Tibial nerve (tissue), 4 donors: ENCODE measurements at places on chromosomes 13 and 19. TPM values are rescaled to one million over a fixed set of nuclear protein-coding genes. Genes with fewer than 3 reads are reported as not detected.
A peak's percentile ranks its signal among the peaks of the same experiment; 100 is the strongest.

- no peak overlapping the region for H3K4me3 ChIP-seq
- H3K27me3 ChIP-seq, result peaks cover 32% of the 10 kb centered on the region
- no peak overlapping the region for H3K27ac ChIP-seq
- H3K36me3 ChIP-seq, result no peaks in the 10 kb centered on the region
- peaks cover 8% of the 10 kb centered on the region for H3K4me1 ChIP-seq
- no peak for DNase-seq
These were observed 56.2 kb downstream of the COLGALT1 start for GRCh38 chr19:17611462-17612244.

- no peak for DNase-seq
- H3K4me1 ChIP-seq, result no peaks in the 10 kb centered on the region
- H3K4me3 ChIP-seq, result no peak overlapping the region
- no peak overlapping the region for H3K27ac ChIP-seq
These were observed 17.7 kb downstream of the ZNF829 start for GRCh38 chr19:36898422-36898821.

DNA sequence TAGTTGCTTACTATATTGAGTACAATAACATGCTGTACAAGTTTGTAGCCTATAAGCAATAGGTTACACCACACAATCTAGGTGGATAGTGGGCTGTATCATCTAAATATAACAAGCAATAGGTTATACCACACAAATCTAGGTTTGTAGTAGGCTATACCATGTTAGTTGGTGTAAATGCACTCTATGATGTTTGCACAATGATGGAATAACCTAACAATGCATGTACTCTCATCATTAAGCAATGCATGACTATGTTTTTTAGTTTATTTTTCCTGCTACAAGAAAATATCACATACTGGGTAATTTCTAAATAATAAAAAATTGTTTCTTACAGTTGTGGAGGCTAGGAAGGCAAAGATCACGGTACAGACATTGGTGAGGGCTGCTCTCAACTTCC is 262.5 kb downstream of the SLITRK6 start:
- no peak overlapping the region for H3K4me3 ChIP-seq
- DNase-seq, result no peak
- H3K4me1 ChIP-seq, result no peaks in the 10 kb centered on the region

- H3K27ac ChIP-seq, result no peak overlapping the region
- H3K4me1 ChIP-seq, result no peaks in the 10 kb centered on the region
- no peaks in the 10 kb centered on the region for H3K36me3 ChIP-seq
These were observed 69.8 kb upstream of the SCEL start for GRCh38 chr13:77465603-77466195.

GRCh38 chr19:4229179-4229931 is at the start of gene EBI3:
EBI3 (plus strand) TSS chr19:4229523; CDS start chr19:4229551, 28 bp downstream.
- H3K4me1 ChIP-seq, result no peaks in the 10 kb centered on the region
- no peaks in the 10 kb centered on the region for H3K36me3 ChIP-seq
- H3K4me3 ChIP-seq, result no peak within 1 kb of the TSS
- H3K27me3 ChIP-seq, result peaks cover 57% of the 10 kb centered on the region
- DNase-seq, result peak; percentile 7

- H3K27ac ChIP-seq, result no peak overlapping the region
- H3K36me3 ChIP-seq, result no peaks in the 10 kb centered on the region
- no peak for DNase-seq
- no peak overlapping the region for H3K4me3 ChIP-seq
- H3K4me1 ChIP-seq, result no peaks in the 10 kb centered on the region
These were observed 961.2 kb downstream of the PCDH17 start for GRCh38 chr13:58592786-58593185.

- H3K27ac ChIP-seq, result peak overlapping the region; percentile 86
- peak; percentile 63 for DNase-seq
- H3K4me3 ChIP-seq, result peak overlapping the region; percentile 25
- H3K36me3 ChIP-seq, result no peaks in the 10 kb centered on the region
- no peaks in the 10 kb centered on the region for H3K4me1 ChIP-seq
These were observed 6.0 kb downstream of the SYCE2 start for GRCh38 chr19:12913011-12913561.

DNA sequence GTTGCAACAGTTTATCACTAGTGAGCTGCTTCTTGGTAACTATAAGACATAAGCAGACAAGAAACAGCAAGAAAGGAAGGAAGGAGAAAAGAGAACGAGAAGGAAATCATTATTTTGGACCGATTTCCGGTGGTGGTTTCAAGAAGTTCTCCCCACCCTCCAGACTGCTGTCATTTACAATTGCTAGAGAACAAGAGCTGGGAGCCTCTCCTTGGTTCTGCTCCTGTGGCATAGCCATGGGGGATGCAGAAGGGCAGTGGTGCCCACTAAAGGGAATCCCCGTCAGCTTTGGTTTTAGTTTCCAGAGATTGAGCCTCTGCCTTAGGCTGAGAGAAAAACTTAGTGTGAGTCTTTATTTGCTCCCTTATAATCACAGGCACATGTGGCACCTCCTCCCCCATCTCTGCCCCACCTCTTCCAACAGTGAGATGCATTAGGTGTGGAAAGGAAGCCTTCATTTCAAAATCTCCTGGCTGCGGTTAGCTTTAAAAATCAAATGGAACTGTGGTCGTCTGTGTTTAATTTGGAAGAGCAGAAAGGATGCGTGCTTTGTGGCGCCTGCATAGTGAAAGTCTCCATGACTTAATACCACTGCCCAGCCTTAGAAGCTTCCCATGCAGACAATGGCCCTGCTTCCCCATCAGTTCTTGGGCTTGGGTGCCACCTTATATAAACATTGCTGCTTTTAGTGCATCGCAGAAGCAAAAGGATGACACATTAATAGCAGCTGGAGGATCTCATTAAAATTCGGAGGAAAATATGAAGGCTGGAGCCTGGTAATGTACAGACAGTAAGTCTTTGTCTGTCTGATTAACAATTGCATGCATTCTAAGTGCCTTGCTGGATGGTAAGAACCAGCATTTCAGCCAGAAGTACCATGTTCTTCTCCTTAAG is 25.0 kb downstream of the LRCH1 start:
- no peaks in the 10 kb centered on the region for H3K27me3 ChIP-seq
- no peaks in the 10 kb centered on the region for H3K36me3 ChIP-seq
- DNase-seq, result no peak
- H3K4me1 ChIP-seq, result peaks cover 29% of the 10 kb centered on the region
- no peak overlapping the region for H3K4me3 ChIP-seq

- H3K27ac ChIP-seq, result no peak overlapping the region
- no peaks in the 10 kb centered on the region for H3K36me3 ChIP-seq
- H3K27me3 ChIP-seq, result no peaks in the 10 kb centered on the region
These were observed 139.8 kb downstream of the PTPRS start for GRCh38 chr19:5200844-5201243.

GRCh38 chr19:7445104-7445503 is 43.7 kb downstream of the PEX11G start:
- no peak overlapping the region for H3K27ac ChIP-seq
- no peaks in the 10 kb centered on the region for H3K4me1 ChIP-seq
- no peaks in the 10 kb centered on the region for H3K36me3 ChIP-seq
- DNase-seq, result no peak
- H3K4me3 ChIP-seq, result no peak overlapping the region

DNA sequence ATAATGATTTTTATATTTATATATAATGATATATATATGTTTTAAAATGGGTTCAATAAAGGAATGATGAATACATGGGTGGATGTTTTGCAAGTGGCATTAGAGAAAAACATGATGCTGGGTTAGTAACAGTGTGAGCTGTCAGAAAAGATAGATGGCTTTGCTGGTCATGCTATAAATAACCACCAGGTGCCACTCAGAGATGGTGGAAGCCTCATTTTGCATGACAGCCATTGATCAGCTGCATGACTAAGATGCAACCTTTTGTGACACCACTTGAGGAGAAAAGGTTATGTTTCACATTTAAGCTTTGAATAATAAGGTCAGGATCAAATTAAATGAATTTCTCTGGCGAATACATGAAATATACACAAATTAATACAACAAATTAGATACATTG is 737.7 kb downstream of the PCDH9 start:
- H3K27ac ChIP-seq, result no peak overlapping the region
- H3K36me3 ChIP-seq, result no peaks in the 10 kb centered on the region
- no peaks in the 10 kb centered on the region for H3K27me3 ChIP-seq
- H3K4me3 ChIP-seq, result no peak overlapping the region
- no peak for DNase-seq
- no peaks in the 10 kb centered on the region for H3K4me1 ChIP-seq

DNA sequence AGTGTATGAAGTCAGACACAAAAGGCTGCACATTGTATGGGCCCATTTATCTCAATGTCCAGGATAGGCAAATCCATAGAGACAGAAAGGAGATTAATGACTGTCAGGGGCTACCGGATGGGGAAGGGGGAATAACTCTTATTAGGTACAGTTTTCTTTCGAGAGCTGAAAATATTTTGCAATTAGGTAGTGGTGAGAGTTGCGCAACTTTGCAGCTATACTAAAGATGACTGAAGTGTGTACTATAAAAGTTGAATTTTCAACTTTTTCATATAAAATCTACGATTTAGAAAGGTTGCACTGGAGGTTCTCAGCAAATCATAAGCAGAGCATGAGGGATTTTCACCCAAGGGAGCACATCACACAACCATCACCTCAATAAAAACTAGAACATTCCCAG is 16.1 kb upstream of the SLC15A1 start:
- H3K36me3 ChIP-seq, result no peaks in the 10 kb centered on the region
- DNase-seq, result no peak
- H3K4me1 ChIP-seq, result no peaks in the 10 kb centered on the region
- no peak overlapping the region for H3K27ac ChIP-seq

DNA sequence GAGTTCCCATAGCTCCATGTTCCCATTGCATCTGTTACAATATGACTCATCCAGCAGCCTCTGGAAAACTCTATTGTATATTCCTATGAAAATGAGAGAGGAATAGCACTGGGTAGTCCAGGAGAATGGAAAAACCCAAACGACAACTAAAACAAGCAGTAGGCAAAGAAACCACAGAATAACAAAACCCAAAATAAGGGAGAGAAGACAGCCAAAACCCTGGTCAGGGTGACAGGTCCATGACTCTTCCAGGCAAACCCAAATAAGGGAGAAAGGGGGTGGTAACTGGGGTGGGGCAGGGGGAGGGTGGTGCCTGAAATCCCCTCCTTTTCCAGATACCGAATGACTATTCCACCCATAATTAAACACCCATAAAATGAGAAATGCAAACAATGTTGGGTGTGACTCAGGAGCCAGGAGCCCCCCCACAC is 4.0 kb upstream of the ZNF8 start:
- H3K27ac ChIP-seq, result no peak overlapping the region
- no peaks in the 10 kb centered on the region for H3K27me3 ChIP-seq

GRCh38 chr19:12838182-12838885 is at the start of gene MAST1:
MAST1 (plus strand) TSS chr19:12838515; CDS start chr19:12838573, 58 bp downstream.
- H3K27me3 ChIP-seq, result peaks cover 97% of the 10 kb centered on the region
- no peak within 1 kb of the TSS for H3K4me3 ChIP-seq
- H3K27ac ChIP-seq, result no peak within 1 kb of the TSS
- peaks cover 13% of the 10 kb centered on the region for H3K4me1 ChIP-seq

GRCh38 chr19:16153582-16154336 is 10.3 kb downstream of the HSH2D start:
- no peak overlapping the region for H3K4me3 ChIP-seq
- no peaks in the 10 kb centered on the region for H3K27me3 ChIP-seq
- H3K4me1 ChIP-seq, result no peaks in the 10 kb centered on the region
- H3K36me3 ChIP-seq, result no peaks in the 10 kb centered on the region
- H3K27ac ChIP-seq, result no peak overlapping the region

DNA sequence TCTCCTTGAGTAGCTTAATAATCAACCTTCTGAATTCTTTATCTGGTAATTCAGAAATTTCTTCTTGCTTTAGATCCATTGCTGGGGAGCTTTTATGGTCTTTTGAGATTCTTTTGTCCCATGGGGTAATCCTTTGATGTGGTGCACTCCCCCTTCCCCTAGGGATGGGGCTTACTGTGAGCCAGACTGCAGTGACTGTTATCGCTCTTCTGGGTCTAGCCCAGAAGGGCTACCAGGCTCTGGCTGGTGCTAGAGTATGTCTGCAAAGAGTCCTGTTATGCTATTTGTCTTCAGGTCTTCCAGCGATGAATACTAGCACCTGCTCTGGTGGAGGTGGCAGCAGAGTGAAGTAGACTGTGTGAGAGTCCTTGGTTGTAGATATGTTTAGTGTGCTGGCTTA is 41.7 kb downstream of the UFM1 start:
- no peak for DNase-seq
- H3K4me1 ChIP-seq, result no peaks in the 10 kb centered on the region
- H3K36me3 ChIP-seq, result no peaks in the 10 kb centered on the region
- no peaks in the 10 kb centered on the region for H3K27me3 ChIP-seq

DNA sequence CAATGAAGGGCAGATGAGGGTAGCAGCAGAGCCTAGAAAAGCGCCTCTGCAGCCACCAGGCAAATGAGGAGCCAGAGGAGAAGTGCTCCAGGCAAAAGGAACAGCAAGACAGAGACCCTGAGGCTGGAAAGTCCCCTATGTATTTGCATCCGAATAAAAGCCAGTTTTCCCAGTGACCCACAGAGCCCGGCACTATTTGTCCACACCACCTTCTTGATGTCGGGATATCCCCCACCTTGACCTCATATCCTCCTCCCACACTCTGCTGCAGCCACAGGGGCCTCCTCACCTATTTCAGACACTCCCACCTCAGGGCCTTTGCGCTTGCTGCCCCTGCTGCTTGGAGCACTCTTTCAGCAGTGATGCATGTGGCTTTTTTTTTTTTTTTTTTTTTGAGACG is 6.6 kb downstream of the ATG4D start:
- no peak overlapping the region for H3K27ac ChIP-seq
- peaks cover 7% of the 10 kb centered on the region for H3K4me1 ChIP-seq
- H3K27me3 ChIP-seq, result no peaks in the 10 kb centered on the region
- DNase-seq, result no peak
- peaks cover 97% of the 10 kb centered on the region for H3K36me3 ChIP-seq

DNA sequence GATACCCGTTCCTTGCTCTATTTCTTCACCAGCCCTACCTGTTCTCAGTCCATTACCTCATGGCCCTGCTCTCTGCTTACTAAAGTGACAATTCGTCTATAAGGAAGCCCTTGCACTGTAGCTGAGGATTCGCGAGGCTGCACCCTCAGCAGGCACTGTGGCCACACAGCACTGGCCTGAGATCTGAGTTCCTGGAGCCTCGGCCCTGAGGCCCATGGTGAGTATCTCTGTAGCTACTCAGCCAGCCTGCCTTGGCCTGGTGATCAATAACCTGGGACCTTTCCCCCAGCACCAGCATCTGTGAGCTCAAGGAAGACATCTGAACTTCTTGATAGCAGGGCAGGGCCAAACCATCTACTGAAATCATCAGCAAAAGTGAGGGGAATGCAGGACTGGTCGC is 90.7 kb downstream of the RGCC start:
- DNase-seq, result no peak
- no peaks in the 10 kb centered on the region for H3K36me3 ChIP-seq
- peak overlapping the region; percentile 93 for H3K27ac ChIP-seq
- peak overlapping the region; percentile 28 for H3K4me3 ChIP-seq
- H3K4me1 ChIP-seq, result peaks cover 3% of the 10 kb centered on the region

- no peaks in the 10 kb centered on the region for H3K4me1 ChIP-seq
- H3K27me3 ChIP-seq, result no peaks in the 10 kb centered on the region
- no peak overlapping the region for H3K27ac ChIP-seq
- no peaks in the 10 kb centered on the region for H3K36me3 ChIP-seq
These were observed 339.0 kb downstream of the RFC3 start for GRCh38 chr13:34156841-34157365.

The SNRPD2 gene
- total RNA-seq, result 125 TPM

The GAPDHS gene
- not detected for total RNA-seq

The ZNF730 gene
- total RNA-seq, result 6.3 TPM

The SPRY2 gene
- 85.8 TPM for total RNA-seq

The ZNF600 gene
- 6.3 TPM for total RNA-seq

The PABPC3 gene
- total RNA-seq, result not detected

The ERICH6B gene
- not detected for total RNA-seq

The DMWD gene
- 60.0 TPM for total RNA-seq

The PSG6 gene
- not detected for total RNA-seq

The OR7A5 gene
- 0.22 TPM for total RNA-seq

The KLF1 gene
- total RNA-seq, result not detected

The CBY2 gene
- total RNA-seq, result not detected
